Bronchial smooth muscle cell (primary cell): ENCODE measurements at places on chromosomes 1 and 21. TPM values are rescaled to one million over a fixed set of nuclear protein-coding genes. Genes with fewer than 3 reads are reported as not detected.

The TAF1A gene
- total RNA-seq: 6.3 and 7.1 TPM in 2 replicates

The MPL gene
- not detected in 2 replicates for total RNA-seq

The LRRIQ3 gene
- 0.77 and 1.1 TPM in 2 replicates for total RNA-seq

The AJAP1 gene
- not detected in 2 replicates for total RNA-seq

The GPR157 gene
- 3.8 and 4.1 TPM in 2 replicates for total RNA-seq

The PEAR1 gene
- 0.09 and 2.5 TPM in 2 replicates for total RNA-seq

The FNDC5 gene
- 4.6 and 17.1 TPM in 2 replicates for total RNA-seq

The PYHIN1 gene
- total RNA-seq: not detected in 2 replicates

The CYP4A11 gene
- not detected in 2 replicates for total RNA-seq

The CELA3A gene
- total RNA-seq: not detected in 2 replicates

The EFNA3 gene
- total RNA-seq: 0.79 and 1.1 TPM in 2 replicates

The ARHGEF2 gene
- total RNA-seq: 68.9 and 151 TPM in 2 replicates

The SEC16B gene
- total RNA-seq: 2.7 and 4.1 TPM in 2 replicates

The LCE3D gene
- not detected in 2 replicates for total RNA-seq

The APCS gene
- total RNA-seq: not detected in 2 replicates

The COX20 gene
- total RNA-seq: 7.3 and 14.3 TPM in 2 replicates

The HIVEP3 gene
- 0.17 and 0.79 TPM in 2 replicates for total RNA-seq

The PLA2G2F gene
- not detected in 2 replicates for total RNA-seq

The TNFAIP8L2 gene
- not detected in 2 replicates for total RNA-seq

The PTPRC gene
- total RNA-seq: not detected in 2 replicates

The TEX50 gene
- not detected in 2 replicates for total RNA-seq

The OR2L3 gene
- not detected in 2 replicates for total RNA-seq

The ADCY10 gene
- 0.16 and 0.17 TPM in 2 replicates for total RNA-seq

The DRAXIN gene
- 0.16 and 0.26 TPM in 2 replicates for total RNA-seq

The TTLL7 gene
- 12.9 and 14.5 TPM in 2 replicates for total RNA-seq

The ATG4C gene
- 5.7 and 8.2 TPM in 2 replicates for total RNA-seq

The SPRR2B gene
- not detected in 2 replicates for total RNA-seq

The LCK gene
- 0.16 TPM in 1 of 2 replicates, not detected in the other for total RNA-seq

The OR2L13 gene
- total RNA-seq: not detected in 2 replicates

The LCE1B gene
- total RNA-seq: not detected in 2 replicates

The PGLYRP4 gene
- total RNA-seq: not detected in 2 replicates

The SLAMF1 gene
- not detected in 2 replicates for total RNA-seq

The KRTAP21-2 gene
- not detected in 2 replicates for total RNA-seq

The FHAD1 gene
- total RNA-seq: 0.26 and 0.32 TPM in 2 replicates

The OR10J1 gene
- total RNA-seq: not detected in 2 replicates

The CLDN8 gene
- not detected in 2 replicates for total RNA-seq

The THAP3 gene
- total RNA-seq: 17.3 and 18.4 TPM in 2 replicates

The MPZ gene
- total RNA-seq: 0.77 and 1.4 TPM in 2 replicates

The PGLYRP3 gene
- total RNA-seq: not detected in 2 replicates

The CFHR3 gene
- total RNA-seq: not detected in 2 replicates

The BEND5 gene
- not detected in 2 replicates for total RNA-seq

The CENPF gene
- total RNA-seq: 1.6 and 6.3 TPM in 2 replicates

The SLC45A1 gene
- 1.4 and 2.6 TPM in 2 replicates for total RNA-seq

The BARHL2 gene
- total RNA-seq: not detected in 2 replicates

The FCRL4 gene
- not detected in 2 replicates for total RNA-seq

The SKI gene
- total RNA-seq: 11.2 and 14.3 TPM in 2 replicates

The GTF2B gene
- total RNA-seq: 41.0 and 46.2 TPM in 2 replicates

The AGMAT gene
- total RNA-seq: 0.26 and 0.79 TPM in 2 replicates

The SERTAD4 gene
- 0.17 and 1.7 TPM in 2 replicates for total RNA-seq

The TMOD4 gene
- total RNA-seq: not detected in 2 replicates

The NCAM2 gene
- total RNA-seq: 2.8 and 3.9 TPM in 2 replicates

The OR14K1 gene
- total RNA-seq: not detected in 2 replicates

The IGSF5 gene
- total RNA-seq: 0.09 and 0.32 TPM in 2 replicates
